HFFc6 (cell line): ENCODE measurements at places on chromosomes 11 and 22.

DNA sequence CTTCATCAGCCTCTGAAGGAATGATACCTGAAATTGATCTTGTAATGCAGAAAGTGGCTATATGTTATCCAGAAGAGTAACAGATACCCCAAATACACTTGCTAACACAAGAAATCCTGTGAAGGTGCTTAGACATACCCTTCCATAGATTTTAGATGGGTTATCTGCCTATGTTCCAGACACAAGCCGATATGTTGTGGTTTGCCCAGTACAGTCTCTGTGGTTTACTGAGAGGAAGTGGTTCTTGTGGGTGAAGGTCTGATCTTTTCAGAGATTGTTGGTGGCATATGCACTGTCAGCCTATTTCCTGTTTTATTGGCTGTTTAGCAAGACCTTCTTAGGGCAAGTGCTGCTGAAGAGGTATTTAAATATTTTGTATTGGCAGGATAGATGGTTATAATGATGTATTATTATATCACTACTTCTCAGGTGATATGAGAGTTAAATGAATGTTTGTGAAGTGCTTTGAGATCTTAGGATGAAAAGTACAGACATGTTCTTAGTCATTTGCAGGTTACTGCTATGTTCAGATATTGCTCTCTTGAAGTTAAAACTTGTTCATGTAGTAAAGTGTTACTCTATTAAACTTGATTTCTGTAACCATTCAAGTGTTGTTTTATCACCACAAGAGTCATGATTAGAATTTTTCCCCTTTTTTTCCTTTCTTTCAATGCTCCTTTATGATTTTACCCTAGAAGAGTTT is 8.2 kb downstream of the ARHGEF12 start:
- peak; percentile 40 for DNase-seq

DNA sequence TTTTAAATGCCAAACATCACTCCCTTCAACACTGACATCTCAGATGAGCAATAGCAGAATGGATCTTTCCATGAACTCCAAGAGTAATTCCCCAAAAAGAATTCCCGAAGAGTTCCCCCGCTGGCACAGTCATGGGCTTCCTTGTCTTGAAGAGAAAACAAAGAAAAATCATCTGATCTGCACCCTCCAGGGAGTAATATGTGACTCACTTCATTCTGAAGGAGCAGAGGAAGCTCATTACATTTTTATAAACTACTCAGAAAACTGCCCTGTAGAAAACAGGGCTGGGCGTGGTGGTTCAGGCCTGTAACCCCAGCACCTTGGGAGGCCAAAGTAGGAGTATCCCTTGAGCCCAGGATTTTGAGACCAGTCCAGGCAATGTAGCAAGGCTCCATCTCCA is 35.7 kb downstream of the CELSR1 start:
- peak; percentile 67 for DNase-seq

DNA sequence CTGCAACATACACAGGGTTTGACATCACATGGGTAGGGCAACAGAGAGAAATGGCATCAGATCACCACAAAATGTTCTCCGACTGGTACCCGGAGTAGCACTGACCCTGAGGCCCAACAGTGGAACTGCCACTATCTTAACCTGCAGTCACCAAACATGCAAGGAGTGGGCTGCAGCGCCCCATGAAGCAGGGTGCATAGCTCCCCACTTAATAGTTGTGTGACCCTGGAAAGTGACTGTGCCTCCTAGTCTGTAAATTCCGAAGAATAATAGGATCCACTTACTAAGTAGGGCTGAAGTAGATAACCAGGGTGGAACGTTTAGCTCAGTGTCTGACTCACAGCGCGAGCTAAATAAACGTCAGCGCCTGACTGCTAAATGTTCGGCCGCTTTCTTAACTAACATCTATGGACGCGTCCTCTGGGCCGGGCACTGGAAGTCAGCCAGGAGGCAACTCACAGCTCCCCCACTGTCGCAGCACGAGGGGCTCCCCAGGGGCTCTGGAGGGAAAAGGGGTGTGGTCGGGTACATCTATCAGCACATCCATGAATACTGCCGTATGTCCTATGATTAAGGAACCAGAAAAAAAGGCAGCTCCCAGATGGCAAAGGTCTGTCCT is 777 bp downstream of the LTO1 start:
- peak; percentile 78 for DNase-seq

GRCh38 chr11:131033151-131033651 is 116.9 kb upstream of the SNX19 start:
- DNase-seq = peak; percentile 90

DNA sequence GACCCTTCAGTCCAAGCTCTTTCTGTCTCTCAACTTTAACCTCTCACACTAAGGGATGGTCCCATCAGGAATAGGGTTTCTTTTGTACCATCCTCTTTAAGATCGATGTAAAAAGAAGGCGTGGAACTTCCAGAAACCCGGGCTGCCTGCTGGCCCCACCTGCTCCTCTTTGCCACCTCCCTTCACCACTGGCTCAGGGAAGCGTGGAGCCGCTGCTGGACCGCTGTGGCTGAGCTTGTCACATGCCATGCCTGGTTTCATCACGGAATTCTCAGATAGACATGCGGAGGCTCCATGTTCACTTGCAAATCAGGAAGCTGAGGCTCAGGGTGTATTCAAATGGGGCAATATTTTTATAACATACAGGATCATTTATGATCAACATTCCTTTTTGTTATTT is 399.7 kb downstream of the BRD1 start:
- no peak for DNase-seq

GRCh38 chr11:79708319-79708932 is 267.6 kb upstream of the TENM4 start:
- peak; percentile 47 for DNase-seq

DNA sequence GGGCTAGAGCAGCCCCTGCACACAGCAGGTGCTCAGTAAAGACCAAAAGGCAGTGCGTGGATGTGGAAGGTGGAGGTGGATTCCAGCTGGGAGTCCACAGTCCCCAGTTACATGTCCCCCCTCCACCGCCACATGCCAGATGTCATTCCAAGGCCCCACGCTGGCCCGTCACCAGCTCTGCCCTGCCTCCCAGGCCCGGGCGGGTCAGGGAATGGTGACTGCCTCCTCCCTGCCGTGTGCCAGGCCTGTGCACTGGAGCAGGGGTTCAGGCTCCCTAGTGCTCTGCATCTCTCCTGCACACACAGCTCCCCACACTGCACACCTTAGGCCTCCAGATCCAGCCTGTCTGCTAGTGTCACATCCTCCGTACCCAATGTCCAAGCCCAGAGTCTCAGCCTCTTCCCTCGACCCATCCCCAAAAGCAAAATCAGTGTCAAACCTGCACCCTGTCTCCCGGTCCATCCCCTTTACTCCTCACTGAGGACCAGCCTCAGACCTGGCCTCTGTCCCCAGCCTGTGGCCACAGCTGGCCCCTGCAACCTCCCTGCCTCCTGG is 40.2 kb upstream of the PRODH start:
- no peak for DNase-seq

- no peak for DNase-seq
These were observed 116.8 kb upstream of the NNMT start for GRCh38 chr11:114179234-114179941.

- no peak for DNase-seq
These were observed 241.3 kb upstream of the ZC3H12C start for GRCh38 chr11:109851780-109852390.

- DNase-seq = no peak
These were observed 267.2 kb downstream of the BUD13 start for GRCh38 chr11:116505298-116506262.

DNA sequence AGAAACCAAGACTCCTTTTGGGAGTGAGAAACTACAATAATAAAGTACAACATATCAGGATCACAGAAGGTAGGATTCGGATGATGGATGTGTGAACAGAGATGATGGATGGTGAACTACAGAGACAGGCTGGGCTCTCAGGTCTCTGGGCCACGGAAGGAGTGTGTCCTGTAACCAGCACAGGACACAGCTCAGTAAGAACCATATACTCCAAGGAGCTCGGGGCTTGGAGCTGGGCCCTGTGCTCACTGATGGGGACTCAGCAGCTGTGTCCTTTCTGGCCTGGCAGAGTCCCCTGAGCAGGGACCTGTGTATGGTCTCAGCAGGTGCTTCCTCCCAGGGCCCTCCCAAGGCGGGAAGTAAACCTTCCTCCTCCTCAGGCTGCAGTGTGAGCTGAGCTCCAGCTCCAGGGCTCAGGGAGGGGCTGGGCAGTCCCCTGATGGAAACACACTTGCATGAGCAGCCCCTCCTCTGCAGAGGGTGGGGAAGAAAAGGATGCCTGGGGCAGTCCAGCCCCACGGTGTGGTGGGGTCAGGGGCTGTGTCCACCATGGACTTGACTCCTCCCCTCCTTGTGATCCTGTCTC is 39.8 kb upstream of the TOP3B start:
- no peak for DNase-seq

GRCh38 chr11:108670451-108670850 is 5.6 kb downstream of the DDX10 start:
- DNase-seq = no peak

DNA sequence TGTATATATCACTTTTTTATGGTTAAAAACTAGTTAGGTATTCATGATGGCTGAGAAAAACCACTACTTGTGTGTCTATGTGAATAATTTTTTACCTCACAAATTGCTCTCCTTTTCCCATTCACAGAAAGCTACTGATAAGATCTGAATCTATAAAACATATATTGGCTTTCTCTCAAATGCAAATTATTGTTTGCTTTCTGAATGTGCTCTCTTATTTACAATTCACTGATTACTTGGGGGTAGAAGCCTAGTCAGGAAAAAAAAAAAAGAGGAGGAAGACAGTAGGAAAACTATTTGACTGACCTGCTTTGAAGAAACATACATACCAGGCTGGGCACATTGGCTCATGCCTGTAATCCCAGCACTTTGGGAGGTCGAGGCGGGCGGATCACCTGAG is 20.5 kb downstream of the PGM2L1 start:
- DNase-seq = no peak

DNA sequence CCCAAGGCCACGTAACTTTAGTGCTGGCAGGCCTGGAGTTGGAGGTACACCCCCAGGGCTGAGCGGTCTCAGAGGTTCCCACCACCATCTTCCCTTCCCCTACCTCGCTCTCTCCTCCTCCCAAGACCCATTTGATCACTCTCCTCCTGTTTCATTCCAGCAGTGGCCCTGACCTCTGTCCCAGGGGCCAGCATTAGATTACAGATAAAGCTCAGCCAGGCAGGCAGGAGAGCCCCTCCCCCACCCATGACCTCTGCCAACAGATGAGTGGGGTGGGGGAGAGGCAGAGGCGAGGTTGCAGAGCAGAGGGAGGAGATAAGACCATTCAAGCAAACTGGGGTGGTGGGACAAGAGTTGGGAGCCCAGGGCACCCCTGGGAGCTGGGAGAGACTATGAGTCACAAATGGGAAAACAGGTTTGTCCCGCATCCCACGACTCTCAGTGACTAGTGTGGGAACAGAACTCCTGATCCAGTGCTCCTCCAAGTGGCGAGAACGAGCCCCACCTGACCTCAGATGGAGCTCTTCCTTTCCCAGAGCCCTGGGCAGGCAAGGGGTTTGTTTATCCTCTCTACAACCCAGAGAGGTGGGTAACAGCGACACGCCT is 367.9 kb downstream of the MN1 start:
- no peak for DNase-seq

GRCh38 chr22:46336119-46337078 is 885 bp downstream of the TRMU start:
- DNase-seq = peak; percentile 28

- DNase-seq = no peak
These were observed 1479.2 kb downstream of the TBC1D22A start for GRCh38 chr22:48241658-48242057.

DNA sequence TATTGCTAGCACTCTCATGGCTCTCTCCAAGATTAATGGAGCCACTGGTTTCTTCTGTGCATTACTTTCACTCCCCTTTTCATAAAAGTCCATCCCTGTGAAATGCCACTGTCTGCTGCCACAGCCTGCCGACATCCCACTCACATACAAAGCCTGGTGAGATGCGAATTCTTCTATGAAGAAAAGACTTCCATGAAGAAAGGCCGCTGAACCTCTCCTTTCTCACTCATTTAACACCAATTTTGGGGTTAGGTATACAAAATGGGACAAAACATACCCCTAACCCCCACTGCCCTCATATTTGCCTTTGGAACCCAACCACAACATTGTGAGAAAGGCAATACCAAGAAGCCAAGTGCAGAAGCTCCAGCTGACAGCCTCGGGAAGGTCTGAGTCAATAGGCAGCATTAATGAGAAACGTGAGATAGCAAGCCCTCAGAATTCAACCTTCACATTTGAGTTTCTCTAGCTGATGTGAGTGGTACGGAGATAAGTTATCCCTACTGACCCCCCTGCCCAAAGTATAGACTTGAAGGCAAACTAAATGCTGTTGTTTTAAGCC is 156.4 kb downstream of the ATG16L2 start:
- DNase-seq = no peak
